Spleen (tissue), 13 donors: ENCODE measurements at places on chromosomes 7 and 10. TPM values are rescaled to one million over a fixed set of nuclear protein-coding genes. Genes with fewer than 3 reads are reported as not detected.
A peak's percentile ranks its signal among the peaks of the same experiment; 100 is the strongest.

DNA sequence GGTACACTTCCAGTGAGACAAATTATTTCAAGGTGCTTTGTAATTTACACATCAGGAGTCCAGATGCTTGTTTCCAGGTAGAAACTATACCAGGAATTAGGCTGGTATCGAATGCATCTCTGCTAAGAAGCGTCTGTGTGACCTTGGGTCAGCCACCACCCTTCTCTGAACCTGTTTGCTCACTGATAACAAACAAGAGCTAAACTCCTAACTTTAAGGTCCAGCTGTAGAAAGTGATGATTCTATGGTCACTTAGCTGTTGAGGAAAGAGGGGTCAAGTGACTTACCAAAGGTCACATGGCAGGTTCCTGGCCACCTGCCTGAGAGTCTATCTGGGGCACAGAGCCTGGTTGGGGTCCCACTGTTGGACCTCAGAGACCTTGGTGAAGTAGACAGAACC lies 95.4 kb downstream of the HIF1AN start:
- peak; percentile 24 for DNase-seq
- no peaks in the 10 kb centered on the region for H3K4me1 ChIP-seq
- H3K4me3 ChIP-seq = no peak overlapping the region
- no peak overlapping the region for H3K27ac ChIP-seq

GRCh38 chr10:102327002-102327401 lies 68.5 kb upstream of the NFKB2 start:
- no peak overlapping the region for H3K27ac ChIP-seq
- H3K27me3 ChIP-seq = no peaks in the 10 kb centered on the region
- peaks cover 26% of the 10 kb centered on the region for H3K4me1 ChIP-seq

DNA sequence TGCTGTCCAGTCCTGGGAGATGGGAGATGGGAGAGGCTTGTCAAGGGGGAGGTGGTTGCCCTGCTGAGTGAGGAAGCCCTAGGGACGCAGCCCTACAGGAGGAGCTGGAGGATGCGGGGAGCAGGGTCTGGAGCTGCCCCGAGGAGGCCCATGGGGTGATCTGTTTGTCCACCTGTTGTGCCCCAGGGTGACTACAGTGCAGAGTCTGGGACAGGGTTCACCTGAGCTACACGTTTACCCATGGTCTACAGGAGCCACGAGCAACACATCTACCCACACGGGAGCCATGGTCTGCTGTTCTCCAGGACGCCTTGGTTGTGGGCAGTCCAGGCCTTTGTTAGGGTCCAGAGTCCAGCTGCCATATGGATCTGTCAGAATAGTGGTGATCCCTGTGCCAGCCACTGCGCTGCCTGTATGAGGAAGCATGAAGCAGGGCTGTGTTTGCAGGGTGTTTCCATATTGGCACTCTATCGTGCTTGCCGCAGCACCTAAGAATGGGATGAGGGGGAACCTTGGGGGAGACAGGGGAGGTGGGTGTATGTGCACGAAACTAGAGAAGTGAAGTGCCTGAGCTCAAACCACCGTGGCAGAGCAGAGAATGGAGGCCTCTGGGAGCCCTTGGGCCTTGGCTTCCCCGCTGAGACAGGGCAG lies 23.7 kb downstream of the ZNF775 start:
- no peaks in the 10 kb centered on the region for H3K27me3 ChIP-seq
- peaks cover 54% of the 10 kb centered on the region for H3K4me1 ChIP-seq
- no peak overlapping the region for H3K4me3 ChIP-seq
- peaks cover 22% of the 10 kb centered on the region for H3K36me3 ChIP-seq
- no peak for DNase-seq

- no peak overlapping the region for H3K4me3 ChIP-seq
- no peaks in the 10 kb centered on the region for H3K36me3 ChIP-seq
- DNase-seq = no peak
- no peaks in the 10 kb centered on the region for H3K4me1 ChIP-seq
- no peak overlapping the region for H3K27ac ChIP-seq
Measured at GRCh38 chr10:31476088-31476487, 157.1 kb downstream of the ZEB1 start.

DNA sequence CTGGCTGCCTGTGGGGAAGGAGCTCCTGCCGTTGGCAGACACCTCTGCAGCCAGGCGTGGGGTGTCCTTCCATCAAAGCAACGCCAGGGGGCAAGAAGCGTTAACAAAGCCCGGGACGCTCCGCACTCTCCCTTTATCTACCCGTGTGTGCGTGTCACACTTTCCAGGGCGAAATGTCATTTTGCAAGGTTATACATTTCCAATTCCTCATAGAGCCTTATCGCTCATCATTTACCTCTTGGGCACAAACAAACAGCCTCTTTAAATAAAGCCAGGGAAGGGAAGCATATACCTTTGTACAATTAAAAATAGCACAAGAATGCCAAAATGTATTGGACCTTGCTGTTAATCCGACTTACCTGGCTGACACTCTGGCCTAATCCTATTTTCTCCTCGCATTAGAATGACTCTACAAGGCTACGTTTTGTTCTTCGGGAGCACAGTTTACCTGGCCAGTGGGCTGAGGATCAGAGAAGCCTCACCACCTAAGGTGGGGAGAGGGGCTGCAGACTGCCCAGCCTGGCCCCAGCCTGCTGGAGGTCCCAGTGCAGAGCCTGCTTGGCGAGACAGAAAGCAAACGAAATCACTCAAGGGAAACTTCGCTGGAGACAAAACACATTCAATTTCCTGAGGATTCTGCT lies 77.6 kb upstream of the EN2 start:
- DNase-seq = peak; percentile 87
- H3K36me3 ChIP-seq = no peaks in the 10 kb centered on the region
- no peak overlapping the region for H3K27ac ChIP-seq
- H3K27me3 ChIP-seq = peaks cover 96% of the 10 kb centered on the region

DNA sequence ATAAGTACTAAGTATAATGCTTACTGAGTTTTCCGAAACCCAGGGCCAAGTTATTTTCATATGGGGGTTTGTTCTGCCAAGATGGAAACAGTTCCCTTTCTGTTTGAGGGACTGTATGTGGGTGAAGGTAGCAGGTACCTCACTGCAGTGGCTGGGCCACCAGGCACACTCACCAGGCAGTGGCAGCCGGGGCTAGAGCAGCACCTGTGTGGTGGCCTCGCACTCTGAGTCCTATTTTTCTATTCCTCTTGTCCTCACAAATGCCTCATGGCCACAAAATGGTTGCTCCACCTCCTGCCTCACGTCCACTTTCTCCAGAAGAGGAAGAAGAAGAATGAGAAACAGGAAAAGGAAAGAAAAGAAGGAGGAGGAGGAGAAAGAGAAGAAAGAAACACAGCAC lies 167.3 kb upstream of the SHH start:
- no peak overlapping the region for H3K4me3 ChIP-seq
- DNase-seq = peak; percentile 38
- H3K27ac ChIP-seq = no peak overlapping the region
- H3K27me3 ChIP-seq = no peaks in the 10 kb centered on the region

DNA sequence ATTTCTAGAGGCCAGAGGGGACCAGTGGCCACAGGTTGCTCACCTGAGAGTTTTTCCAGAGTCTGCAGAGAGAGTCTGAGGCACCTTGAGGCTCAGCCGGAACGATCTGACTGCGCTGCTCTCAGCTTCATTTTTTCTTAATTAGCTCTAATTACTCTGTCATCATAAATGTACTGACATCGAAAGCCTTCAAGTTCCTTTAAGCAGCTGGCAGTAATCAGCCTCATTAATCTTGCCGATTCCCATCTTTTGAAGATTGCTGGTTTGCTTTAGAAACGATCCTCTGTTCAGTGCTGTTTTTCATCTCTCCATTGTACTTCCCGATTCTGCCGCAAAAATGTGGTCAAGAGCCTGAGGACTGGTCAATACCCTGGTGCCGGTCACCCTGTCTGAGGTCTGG lies 454.7 kb downstream of the TYW1 start:
- H3K27ac ChIP-seq = no peak overlapping the region
- H3K27me3 ChIP-seq = no peaks in the 10 kb centered on the region
- no peak for DNase-seq

- DNase-seq = no peak
- no peaks in the 10 kb centered on the region for H3K27me3 ChIP-seq
- H3K36me3 ChIP-seq = no peaks in the 10 kb centered on the region
Measured at GRCh38 chr10:4028027-4028471, 243.0 kb upstream of the KLF6 start.

GRCh38 chr7:105971845-105972244 lies 8.8 kb downstream of the CDHR3 start:
- no peak overlapping the region for H3K4me3 ChIP-seq
- no peak for DNase-seq
- no peaks in the 10 kb centered on the region for H3K4me1 ChIP-seq
- H3K27ac ChIP-seq = no peak overlapping the region

DNA sequence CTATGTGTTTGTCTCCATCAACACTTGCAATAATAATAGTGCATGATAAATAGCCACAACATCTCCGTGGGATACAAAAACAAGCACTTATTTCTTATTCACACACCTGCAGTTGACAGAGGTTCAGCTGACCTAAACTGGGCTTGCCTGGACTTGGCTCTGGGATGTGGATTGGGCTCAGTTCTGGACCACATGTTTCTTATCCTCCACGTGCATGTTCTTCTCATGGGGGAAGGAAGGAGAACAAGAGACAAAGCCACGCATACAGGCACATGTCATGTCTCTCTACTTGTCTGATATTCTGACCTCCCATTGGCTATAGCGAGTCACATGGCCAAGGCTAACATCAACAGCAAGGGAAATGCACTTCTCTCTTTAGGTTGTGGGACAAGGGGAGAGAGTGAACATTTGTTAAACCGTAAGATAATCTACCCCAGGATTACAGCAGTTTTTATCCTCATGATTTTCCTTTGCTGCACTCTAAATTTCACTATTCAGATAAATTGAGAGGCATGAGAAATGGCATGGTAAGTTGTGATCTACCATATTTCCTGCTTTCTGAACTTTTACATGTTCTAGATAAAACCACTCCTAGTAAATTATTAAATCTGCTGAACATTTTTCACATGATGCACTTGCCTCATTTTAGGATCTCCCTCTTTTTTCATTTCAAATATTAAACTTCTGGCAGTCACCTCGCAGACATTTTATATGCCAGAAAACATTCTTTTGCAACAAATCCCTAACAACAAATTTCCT lies 33.7 kb downstream of the CFAP58 start:
- H3K36me3 ChIP-seq = no peaks in the 10 kb centered on the region
- no peaks in the 10 kb centered on the region for H3K27me3 ChIP-seq
- H3K27ac ChIP-seq = no peak overlapping the region
- DNase-seq = no peak

GRCh38 chr10:106534441-106534840 lies 630.1 kb downstream of the SORCS1 start:
- H3K27ac ChIP-seq = no peak overlapping the region
- H3K27me3 ChIP-seq = no peaks in the 10 kb centered on the region
- no peak for DNase-seq
- H3K36me3 ChIP-seq = no peaks in the 10 kb centered on the region
- H3K4me3 ChIP-seq = no peak overlapping the region

DNA sequence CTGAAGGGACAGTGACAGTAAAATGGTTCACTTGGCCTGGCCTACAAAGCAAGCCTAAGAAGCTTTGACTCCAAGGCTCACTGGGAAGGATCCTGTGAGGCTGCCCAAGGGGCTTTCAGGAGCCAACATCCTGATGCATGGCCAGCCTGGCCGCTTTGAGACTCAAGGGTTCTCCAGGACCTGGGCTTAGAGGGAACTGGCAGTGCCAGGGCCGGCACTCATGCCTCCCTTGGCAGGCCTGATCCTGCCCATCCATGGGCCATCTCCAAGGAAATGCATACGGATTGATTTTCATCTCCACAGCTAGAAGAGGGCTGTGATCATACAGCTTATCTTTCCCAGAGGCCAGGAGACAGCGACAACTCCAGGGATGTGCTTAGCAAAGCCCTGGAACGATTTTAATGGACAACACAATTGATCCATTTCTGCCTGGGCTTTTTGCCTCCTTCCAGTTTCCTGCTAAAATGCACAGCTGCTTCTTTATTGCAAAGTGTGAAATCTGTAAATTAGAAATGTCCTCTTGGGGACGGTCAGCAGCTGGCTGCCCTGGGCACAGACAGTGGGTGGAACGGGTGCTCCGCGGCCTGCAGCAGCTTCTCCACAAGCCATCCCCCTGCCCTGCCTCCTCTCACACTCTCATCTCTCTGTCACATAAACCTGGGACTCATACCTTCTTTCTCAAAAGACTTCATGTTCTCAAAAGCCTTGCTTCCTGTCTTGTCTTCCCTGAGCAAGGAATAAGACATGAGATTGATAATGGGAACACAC lies 288.5 kb downstream of the GRID1 start:
- H3K4me3 ChIP-seq = no peak overlapping the region
- H3K27me3 ChIP-seq = peaks cover 37% of the 10 kb centered on the region
- no peaks in the 10 kb centered on the region for H3K36me3 ChIP-seq
- peak; percentile 47 for DNase-seq
- no peak overlapping the region for H3K27ac ChIP-seq

- no peaks in the 10 kb centered on the region for H3K4me1 ChIP-seq
- H3K27ac ChIP-seq = no peak overlapping the region
- no peak overlapping the region for H3K4me3 ChIP-seq
- no peaks in the 10 kb centered on the region for H3K36me3 ChIP-seq
Measured at GRCh38 chr7:153354071-153354470, 594.5 kb downstream of the ACTR3B start.

DNA sequence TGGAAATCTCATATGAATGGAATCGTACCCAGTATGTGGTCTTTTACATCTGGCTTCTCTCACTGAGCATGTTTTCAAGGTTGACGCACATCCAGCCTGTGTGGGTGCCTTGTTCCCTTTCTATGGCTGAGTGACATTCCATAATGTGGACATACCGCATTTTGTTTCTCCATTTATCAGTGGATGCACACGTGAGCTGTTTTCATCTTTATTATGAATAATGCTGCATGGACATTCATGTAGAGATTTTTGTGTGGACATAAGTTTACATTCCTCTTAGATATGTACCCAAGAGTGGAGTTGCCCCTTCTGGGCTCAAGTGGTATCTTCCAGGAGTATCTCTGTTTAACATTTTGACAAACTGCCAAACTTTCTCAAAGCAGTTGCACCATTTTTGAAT lies 1.3 kb upstream of the SCART1 start:
- H3K4me3 ChIP-seq = no peak overlapping the region
- H3K27ac ChIP-seq = no peak overlapping the region
- no peaks in the 10 kb centered on the region for H3K27me3 ChIP-seq
- H3K36me3 ChIP-seq = no peaks in the 10 kb centered on the region

Gene ZCCHC24
- total RNA-seq = 27.1 TPM

Gene ATP6V0A4
- not detected for total RNA-seq

Gene FFAR4
- not detected for total RNA-seq

Gene AKR1C2
- total RNA-seq = 2.1 TPM

Gene GPC2
- total RNA-seq = 2.4 TPM
